ENCODE measurements at places on chromosomes 16 and 17.
A peak's percentile ranks its signal among the peaks of the same experiment; 100 is the strongest.

DNA sequence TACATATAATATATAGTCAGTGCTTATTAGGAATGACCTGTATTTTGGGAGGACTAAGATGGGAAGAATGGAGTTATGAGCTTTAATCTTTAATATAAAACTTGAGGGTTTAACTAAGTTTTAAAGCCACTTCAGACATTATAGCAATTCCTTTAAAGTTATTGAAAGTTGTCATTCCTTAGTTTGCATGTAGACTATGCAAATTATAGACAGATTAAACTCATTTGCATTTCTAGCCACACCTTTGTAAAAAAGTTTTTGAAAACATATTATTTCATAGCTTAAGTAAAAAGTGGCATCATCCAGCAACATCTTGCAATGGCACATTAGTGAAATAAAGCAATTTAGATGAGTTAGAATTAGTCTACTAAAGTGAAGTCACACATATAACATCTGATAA is 49.8 kb downstream of the C17orf58 start:
- no peak for DNase-seq

DNA sequence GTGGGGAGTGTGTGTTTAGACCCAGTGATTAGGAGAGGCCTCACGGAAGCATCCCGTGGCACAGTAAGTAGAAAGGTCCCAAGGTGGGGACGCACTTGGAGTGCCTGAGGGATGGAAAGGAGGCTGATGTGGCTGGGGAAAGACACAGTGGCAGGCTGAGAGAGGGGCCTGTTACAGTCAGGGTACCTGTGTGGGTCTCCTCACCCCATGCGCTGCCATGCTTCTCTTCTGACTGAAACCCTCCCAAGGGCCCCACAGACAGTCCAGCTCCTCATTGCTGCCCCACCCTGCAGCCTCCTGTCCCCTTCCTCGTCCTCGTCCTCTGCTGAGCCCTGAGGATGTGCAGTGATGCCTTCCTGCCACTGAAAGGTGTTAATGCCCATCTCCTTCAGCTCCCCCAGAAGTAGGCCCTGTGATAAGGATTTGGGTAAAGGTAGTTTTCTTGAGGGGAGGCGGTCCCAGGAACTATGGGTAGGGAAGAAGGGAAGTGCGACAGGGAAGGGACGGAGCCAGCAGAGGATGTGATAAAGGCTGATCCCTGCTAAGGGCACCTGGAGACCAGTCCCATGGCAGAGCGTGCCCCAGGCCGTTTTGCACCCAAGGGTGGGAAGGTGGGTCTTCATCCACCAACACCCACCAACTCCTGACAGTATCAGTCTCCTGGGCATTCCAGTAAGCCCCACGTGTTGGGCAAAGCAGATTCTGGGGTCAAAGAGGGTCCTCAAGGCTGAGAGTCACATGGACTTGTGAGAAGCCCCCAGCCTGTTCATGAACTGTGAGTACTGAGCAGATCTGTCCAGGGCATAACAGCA is 237.2 kb downstream of the GSG1L start:
- no peak for DNase-seq

DNA sequence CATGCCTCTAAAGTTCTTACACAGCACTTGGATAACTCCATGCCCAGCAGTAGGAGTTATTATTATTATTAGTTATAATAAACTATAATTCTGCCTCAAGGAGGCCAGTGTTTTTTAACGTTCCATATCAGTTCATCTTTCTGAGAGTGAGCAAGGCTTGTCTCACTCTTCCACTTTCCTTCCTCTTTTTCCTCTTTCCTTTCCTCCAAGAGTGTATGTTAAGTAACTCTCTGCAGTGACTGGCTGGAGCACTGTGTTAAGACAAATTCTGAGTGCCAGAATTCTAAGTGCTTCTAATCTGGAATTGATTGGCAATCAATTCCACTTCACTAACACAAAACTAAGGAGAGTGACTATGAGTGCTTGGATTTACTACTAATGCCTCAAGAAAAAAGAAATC is 16.4 kb downstream of the CLEC19A start:
- no peak for DNase-seq

DNA sequence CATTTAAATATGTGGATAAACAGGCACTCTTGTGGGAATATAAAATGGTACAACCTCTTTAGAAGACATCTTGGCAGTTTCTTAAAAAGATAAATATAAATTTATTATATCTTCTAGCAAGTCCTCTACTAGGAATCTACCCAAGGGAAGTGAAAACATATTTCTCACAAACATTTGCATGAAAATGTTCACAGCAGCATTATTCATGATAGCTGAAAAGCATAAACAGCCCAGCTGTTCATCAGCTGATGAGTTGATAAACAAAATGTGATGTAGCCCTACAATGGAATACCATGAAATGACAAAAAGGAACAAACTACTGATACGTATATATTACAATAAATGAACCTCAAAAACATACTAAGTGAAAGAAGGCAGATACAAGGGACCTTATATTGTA is 12.0 kb downstream of the DGKE start:
- DNase-seq: no peak

GRCh38 chr17:1089915-1090314 is 89.9 kb downstream of the ABR start:
- DNase-seq: no peak

- DNase-seq: no peak
Observed at GRCh38 chr16:2033057-2033908, 6.6 kb downstream of the NHERF2 start.

DNA sequence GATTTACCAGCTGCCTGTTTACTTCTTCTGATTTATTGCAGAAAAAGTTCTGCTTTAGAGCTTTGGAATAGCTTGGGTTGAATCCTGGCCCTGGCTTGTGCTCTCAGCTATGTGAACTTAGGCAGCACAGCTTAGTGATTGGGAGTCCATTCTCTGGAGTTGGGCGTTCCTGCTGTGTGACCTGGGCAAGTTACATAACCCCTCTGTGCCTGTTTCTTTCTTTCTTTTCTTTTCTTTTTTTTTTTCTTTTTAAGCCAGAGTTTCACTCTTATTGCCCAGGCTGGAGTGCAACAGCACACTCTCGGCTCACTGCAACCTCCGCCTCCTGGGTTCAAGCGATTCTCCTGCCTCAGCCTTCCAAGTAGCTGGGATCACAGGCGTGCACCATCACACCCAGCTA is 51.5 kb upstream of the AQP8 start:
- no peak for DNase-seq

DNA sequence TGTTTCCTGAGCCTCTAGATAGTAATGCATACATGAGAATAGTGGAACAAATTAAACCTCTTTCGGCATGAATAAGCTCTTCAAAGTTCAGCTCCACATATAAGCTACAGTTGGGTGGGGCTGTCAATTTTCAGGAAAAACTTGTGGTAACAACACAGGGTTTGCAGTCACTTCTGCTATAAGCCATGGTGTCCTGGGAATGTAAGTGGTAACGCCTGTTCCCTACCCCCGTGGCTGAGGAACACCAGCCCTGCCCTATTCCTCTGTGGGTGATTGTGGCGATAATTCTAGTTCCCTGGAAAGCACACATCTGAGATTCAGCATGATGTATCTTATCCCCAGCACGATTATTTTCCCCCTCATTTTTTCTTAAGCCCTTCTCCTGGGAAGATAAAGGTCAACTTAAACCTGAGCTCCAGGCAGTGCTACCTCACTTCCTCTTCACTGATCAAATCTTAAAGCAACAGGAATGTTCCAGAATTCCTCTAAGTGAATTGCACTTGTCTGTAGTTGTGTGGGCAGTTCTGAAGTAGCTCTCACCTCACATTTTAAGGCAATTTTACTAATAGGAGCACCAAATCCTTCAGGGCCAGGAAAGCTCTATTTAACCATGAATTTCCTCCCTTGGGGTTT is 500.7 kb upstream of the HSBP1 start:
- DNase-seq: no peak

GRCh38 chr17:7413346-7413985 is 5.8 kb downstream of the NLGN2 start:
- no peak for DNase-seq

GRCh38 chr16:86610779-86611524 is 32.6 kb downstream of the FOXL1 start:
- no peak for DNase-seq

- DNase-seq: no peak
Observed at GRCh38 chr16:66291833-66292232, 74.7 kb upstream of the CDH5 start.

GRCh38 chr17:80970044-80970761 is 21.4 kb upstream of the CHMP6 start:
- DNase-seq: peak; percentile 44

GRCh38 chr17:222172-222571 is 40.7 kb upstream of the DOC2B start:
- no peak for DNase-seq

GRCh38 chr17:28725660-28726225 is 290 bp downstream of the TLCD1 start:
- peak; percentile 64 for DNase-seq
